Cortex of kidney (tissue), 1 donor: ENCODE measurements at places on chromosomes 7 and 10.

DNA sequence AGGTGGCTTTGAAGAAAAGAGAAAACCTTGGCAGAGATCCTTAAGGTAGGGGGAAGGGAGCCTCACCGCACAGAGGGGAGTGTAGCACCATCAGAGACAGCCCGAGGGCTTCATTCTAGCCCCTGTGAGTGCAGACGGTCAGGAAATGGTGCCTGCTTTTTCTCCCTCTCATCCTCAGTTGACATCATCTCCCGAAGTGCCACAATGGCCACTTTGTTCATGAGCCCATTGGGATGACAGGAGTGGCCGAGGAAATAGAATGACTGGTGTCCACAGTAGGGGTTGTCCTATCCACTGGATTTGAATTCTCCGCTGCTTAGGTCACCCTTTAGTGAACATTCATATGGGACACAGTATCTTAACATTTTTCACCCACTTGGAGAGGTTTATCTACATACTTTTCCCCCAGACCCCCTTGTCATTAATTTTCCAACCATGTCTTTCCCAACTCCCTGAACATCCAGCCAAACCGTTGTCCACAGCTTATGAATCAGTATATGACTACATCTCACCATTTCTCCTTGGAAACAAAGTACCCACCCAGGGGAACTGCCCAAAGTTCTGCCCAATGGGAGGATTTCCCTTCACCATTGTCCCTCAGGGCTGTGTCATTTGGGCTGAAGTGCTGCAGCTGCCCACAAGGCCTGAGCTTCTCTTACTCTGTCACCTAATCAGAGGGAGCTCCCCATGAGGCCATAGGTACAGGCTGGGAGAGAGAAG is 108.8 kb downstream of the ADCY1 start:
- DNase-seq: no peak

GRCh38 chr10:61898435-61898778 is 3.1 kb upstream of the ARID5B start:
- DNase-seq: no peak

- no peak for DNase-seq
Measured at GRCh38 chr7:45601816-45602540, 27.8 kb downstream of the ADCY1 start.

GRCh38 chr10:53209944-53210611 is 437.5 kb upstream of the MBL2 start:
- DNase-seq: no peak

DNA sequence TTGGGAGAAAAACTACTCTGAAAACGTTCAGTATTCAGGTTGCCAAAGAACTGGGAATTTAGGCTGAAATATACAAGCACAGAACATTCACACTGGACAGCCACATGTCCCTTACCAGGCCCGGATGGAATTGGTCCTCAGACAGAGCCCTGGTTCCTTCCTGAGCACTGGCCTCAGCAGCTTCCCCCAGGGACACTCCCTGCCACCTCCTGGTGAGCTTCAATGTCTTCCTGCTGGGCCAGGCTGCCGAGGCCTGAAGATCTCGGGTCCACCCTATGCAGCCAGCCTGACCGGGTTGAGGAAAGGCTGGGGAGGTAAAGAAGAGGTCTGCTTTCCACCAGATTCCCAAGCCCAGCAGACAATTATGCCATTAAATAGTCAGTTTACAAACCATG is 24.8 kb downstream of the LEP start:
- DNase-seq: no peak

GRCh38 chr7:106257752-106258151 is 27.0 kb downstream of the NAMPT start:
- DNase-seq: no peak

- no peak for DNase-seq
Measured at GRCh38 chr7:110612680-110613079, 478.2 kb upstream of the LRRN3 start.
